OCI-LY7 (cell line): ENCODE measurements at places on chromosomes 2 and 18. TPM values are rescaled to one million over a fixed set of nuclear protein-coding genes. Genes with fewer than 3 reads are reported as not detected.

The SOWAHC gene
- total RNA-seq: not detected in 2 replicates

The LRRC30 gene
- total RNA-seq: not detected in 2 replicates

The ECEL1 gene
- not detected in 2 replicates for total RNA-seq

The TDRD15 gene
- not detected in 2 replicates for total RNA-seq

The CNDP1 gene
- total RNA-seq: not detected in 2 replicates

The PID1 gene
- total RNA-seq: not detected in 2 replicates

The TEKT4 gene
- not detected in 2 replicates for total RNA-seq

The ASXL3 gene
- 2.6 and 3.9 TPM in 2 replicates for total RNA-seq

The GCC2 gene
- 43.9 and 51.1 TPM in 2 replicates for total RNA-seq

The ARID5A gene
- total RNA-seq: 5.7 and 6.0 TPM in 2 replicates

The MAP2 gene
- 0.10 TPM in 1 of 2 replicates, not detected in the other for total RNA-seq

The REG3A gene
- not detected in 2 replicates for total RNA-seq

The SPC25 gene
- total RNA-seq: 50.3 and 53.1 TPM in 2 replicates

The EVX2 gene
- total RNA-seq: not detected in 2 replicates

The C1QL2 gene
- not detected in 2 replicates for total RNA-seq

The PLCD4 gene
- total RNA-seq: 0.48 TPM in 1 of 2 replicates, not detected in the other

The HOXD13 gene
- not detected in 2 replicates for total RNA-seq

The MEIS1 gene
- 6.1 and 7.3 TPM in 2 replicates for total RNA-seq

The PSMA8 gene
- 0.19 and 0.37 TPM in 2 replicates for total RNA-seq

The SNTG2 gene
- not detected in 2 replicates for total RNA-seq

The COPS7B gene
- 76.6 and 86.8 TPM in 2 replicates for total RNA-seq

The AMER3 gene
- total RNA-seq: not detected in 2 replicates

The PLGLB1 gene
- 3.6 and 3.9 TPM in 2 replicates for total RNA-seq

The LHCGR gene
- total RNA-seq: not detected in 2 replicates

The NR4A2 gene
- 0.13 and 0.59 TPM in 2 replicates for total RNA-seq

The EML6 gene
- 310 and 338 TPM in 2 replicates for total RNA-seq

The CPO gene
- total RNA-seq: not detected in 2 replicates

The PEX13 gene
- total RNA-seq: 23.4 and 27.6 TPM in 2 replicates

The CKAP2L gene
- total RNA-seq: 61.8 and 77.3 TPM in 2 replicates

The TMEM200C gene
- total RNA-seq: not detected in 2 replicates

The XIRP2 gene
- total RNA-seq: not detected in 2 replicates

The TMEFF2 gene
- not detected in 2 replicates for total RNA-seq

The NYAP2 gene
- total RNA-seq: not detected in 2 replicates
